NCI-H526 (cell line): ENCODE measurements at places on chromosomes 6 and 20.

- no peak for DNase-seq
Observed at GRCh38 chr20:33917831-33918525, 75.7 kb upstream of the RALY start.

DNA sequence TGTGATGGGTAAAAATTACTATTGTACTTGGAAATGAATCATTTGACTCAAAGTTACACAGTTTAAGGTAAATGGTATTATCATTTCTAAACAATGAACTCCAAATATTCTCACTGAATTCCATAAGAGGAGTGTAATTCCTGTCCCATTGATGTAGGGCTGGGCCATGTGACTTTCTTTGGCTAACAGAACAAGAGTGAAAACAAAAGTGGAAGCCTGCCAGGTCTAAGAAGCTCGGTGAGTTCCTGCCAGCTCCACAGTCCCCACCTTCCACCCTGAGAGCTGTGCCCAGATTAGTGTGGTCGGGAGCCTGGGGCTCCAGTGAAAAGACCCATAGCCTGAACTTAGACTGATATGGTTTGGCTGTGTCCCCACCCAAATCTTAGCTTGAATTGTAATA, 24.6 kb downstream of the TBXT start:
- no peak for DNase-seq

GRCh38 chr6:43878823-43879495, 108.9 kb downstream of the VEGFA start:
- no peak for DNase-seq

DNA sequence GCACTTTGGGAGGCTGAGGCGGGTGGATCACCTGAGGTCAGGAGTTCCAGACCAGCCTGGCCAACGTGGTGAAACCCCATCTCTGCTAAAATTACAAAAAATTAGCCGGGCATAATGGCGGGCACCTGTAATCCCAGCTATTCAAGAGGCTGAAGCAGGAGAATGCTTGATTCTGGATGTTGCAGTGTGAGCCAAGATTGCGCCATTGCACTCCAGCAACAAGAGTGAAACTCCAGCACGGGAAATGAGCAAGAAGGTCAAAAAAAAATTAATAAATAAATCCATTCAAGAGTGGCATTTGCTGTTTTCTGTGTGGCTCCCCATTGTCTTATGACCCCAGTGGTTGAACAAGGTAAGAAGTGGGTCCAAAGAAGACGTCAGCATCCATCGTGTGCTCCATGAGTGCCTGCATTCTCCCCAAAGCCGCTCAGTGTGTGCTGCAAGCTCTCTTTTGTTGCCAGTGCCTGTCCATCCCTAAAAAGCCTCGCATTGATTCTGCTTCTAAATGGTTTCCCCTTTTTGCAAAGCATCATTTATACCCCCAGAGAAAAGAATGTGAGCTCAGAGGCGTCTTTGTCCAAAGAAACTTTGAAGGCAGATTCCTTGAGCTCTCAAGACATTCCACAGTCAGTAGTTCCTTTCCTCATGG, 38.8 kb upstream of the MAP3K4 start:
- DNase-seq = no peak

GRCh38 chr6:2507016-2507415, 243.7 kb downstream of the MYLK4 start:
- DNase-seq = no peak

GRCh38 chr6:105593056-105593690, 190.3 kb upstream of the PREP start:
- no peak for DNase-seq
